Fibroblast of skin of left biceps (primary cell): ENCODE measurements at places on chromosomes 2 and 18.

GRCh38 chr2:155223781-155224406, 525.4 kb downstream of the KCNJ3 start:
- no peak for DNase-seq

DNA sequence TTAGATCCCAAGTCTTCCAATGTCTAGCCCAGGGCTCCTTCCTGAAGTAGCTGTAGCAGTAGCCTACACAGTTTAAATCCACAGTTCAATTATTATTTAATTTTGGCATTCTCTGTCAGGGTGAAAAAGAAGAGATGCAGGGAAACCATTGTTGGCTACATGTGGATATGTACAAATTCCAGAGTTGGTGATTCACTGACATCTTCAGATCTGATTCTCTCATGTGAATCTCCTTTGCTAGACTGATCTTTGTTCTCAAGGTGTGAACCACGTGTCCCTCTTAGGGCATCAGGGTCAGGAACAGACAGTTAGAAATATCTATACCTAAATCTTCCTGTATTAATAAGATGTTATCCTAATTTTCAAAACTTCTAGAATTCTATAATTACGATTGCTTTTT, 36.7 kb downstream of the ADCYAP1 start:
- no peak for DNase-seq

DNA sequence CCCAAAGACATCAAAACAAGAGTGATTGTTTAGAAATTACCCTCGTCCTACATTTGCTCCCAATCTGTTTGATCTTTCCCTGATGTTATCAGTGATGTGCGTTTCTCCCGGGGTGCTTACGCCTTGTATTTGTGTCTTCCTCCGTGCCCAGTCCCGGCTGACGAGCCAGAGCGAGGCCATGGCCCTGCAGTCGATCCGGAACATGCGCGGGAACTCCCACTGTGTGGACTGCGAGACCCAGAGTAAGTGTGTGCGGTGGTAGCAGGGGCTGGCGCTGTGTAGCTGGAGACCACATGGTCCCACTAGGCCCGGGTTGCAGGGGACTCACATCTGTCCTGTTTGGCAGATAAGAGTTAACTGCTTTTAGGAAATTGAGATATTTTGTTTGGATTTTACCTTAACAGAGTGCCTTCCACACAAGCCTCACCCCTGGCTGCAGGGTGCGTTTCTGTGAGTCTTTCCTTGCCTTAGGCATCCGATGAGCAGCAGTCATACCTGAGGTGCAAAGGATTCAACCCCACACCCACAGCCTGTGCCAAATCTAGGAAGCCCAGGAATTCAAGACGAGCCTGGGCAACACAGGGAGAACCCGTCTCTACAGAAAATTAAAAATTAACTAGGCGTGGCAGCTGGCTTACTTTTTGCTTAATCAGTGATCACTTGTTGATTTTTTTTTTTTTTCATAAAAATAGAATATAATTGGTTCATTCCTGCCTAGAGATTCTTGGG, 127.4 kb downstream of the GBX2 start:
- DNase-seq, result no peak

GRCh38 chr2:188415754-188416083, 124.0 kb downstream of the GULP1 start:
- DNase-seq, result no peak

DNA sequence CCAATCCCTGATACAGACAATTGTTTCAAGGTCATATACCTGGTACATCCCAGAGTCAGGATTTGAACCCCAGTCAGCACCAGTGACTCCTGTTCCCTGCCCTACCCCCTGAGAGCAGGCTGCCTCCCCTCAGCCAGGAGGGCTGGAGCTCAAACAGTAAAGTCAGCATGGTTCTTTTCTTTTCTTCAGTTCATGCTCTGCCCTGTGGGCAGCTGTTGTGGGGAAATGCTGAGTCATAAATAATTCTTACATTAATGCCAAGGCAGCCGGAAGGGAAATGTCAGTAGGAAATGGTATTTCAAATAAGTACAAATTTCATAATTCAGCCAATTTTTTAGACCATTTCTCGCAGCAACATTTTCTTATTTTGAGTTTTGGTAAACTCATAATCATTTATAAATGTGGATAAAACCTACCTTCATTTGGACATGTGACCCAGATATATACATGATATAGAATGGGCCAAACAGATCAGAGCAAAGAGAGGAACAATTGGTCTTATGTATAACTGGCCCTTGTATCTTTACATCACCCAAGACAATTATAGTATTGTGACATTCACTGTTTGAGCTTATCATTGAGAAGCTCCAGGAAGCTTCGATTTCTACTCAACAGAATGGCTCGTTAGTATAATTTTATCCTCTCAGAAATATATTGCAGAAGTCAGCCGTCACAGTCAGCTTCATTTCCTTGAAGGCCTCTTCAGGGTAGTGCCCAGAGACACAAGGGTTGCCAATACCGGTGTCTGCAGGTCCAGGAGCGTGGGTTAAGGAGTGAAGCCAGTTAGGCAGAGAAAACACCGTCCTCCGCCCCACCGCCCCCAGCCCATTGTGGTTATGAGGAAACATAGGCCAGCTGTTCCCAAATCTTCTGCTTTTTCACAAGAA, 28.0 kb upstream of the SCYGR1 start:
- DNase-seq, result no peak

DNA sequence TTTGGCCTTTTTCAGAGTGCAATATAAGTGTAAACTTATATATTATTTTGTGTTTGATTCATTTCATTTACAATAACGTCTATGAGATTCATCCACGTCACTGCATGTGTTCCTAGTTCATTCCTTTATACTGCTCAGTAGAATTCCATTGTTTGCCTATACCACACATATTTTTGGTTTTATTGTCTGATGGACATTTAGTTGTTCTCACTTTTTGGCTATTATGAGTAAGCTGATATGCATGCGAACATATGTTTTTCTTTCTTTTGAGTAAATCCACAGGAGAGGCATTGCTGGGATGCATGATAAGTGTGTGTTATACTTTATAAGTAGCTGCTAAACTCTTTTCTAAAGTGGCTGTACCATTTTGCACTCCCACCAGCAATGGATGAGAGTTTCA, 314.8 kb upstream of the HS6ST1 start:
- peak; percentile 83 for DNase-seq

DNA sequence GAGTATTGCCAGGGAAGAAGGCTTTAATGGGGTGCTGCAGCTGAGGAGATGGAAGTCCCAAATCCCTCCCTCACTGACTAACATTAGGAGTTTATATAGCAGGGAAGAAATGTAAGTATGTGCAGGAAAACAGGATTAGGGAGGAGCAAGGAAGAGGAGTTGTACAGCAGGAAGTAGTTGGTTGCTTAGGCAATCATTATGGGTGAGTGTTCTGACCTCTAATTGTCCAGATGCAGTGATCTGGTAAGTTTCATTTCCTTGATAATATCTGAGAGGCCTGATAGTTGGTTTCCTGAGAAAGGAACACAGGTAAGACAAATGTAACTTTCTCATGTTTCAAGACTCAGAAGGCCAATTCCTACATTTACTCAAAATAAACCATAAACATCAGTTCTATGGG, 331.9 kb upstream of the GULP1 start:
- DNase-seq, result no peak

DNA sequence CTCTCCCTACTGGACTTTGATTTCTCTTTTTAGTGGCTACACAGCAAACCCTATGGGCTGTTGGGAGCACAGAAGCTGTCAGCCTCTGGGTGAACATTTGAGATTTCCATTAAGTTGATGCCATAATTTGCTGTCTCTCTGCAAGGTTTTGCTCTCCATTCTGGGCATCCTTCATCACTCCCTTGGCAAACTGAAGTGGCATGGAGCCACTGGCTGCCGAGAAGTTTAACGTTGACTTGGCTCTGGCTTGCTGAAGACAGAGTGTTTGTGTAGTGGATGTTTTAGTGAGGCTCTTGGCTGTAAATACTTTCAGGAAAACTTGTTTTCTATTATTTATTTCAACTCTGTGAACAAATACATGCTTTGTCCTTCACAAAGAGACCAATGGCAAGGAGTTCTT, 91.5 kb downstream of the ALK start:
- DNase-seq, result no peak

GRCh38 chr18:10403708-10404107, 50.7 kb upstream of the APCDD1 start:
- no peak for DNase-seq

GRCh38 chr2:69238449-69239031, 148.5 kb downstream of the GFPT1 start:
- DNase-seq, result peak; percentile 77

DNA sequence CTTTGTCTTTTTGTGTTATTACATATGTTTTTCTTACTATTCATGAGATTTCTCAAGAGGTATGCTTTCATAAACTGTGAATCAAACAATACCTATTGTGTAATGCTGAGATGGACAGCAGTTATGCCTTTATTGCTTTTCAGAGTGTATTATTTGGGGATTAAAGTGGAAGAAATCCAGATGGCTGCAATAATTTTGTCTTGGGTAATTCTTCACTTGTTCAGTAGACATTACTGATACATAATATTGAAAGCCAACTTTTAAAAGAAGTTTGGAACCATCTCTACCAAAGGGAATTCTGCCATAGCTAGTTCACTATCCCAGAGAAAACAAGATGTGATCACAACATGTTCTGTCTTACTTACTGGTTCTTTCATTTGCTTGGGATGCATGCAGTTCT, 253.4 kb upstream of the ZSWIM2 start:
- DNase-seq, result no peak

DNA sequence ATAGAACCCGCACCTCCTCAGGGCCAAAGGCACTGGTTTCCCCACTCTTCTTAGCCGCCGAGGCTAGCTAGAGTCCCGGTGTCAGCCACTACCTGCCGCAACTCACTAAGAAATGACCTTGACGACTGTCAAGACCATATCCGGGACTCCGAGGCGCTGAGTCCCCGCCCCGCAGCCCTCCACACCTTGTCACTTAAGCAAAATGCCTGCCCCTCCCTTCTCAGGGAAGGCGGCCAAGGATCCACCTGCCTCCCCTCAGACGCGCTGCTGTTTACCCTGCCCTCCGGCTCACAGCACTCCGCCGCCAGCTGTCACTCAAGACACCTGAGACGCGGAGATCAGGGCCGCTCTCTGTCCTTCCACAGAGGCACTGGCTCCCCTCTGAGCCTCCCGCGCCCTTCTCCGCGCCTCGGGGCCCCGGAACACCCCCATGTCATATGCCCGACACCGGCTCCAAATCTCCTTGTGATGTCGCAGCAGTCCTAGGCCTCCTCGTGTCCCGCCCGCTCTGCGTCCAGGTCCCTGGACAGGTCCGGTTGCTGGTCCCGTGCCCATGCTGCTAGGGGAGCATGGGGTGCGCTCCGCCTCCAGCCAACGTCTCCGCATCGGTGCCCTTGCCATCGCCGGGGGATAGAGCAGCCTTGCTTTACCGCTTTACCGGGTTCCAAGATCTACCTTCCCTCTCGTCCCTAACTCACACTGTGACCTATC, 32.5 kb upstream of the REG3G start:
- no peak for DNase-seq

GRCh38 chr2:138853761-138854160, 73.6 kb upstream of the NXPH2 start:
- DNase-seq, result no peak

- no peak for DNase-seq
These were observed 103.0 kb downstream of the BMPR2 start for GRCh38 chr2:202479090-202479489.

- DNase-seq, result no peak
These were observed 310.6 kb upstream of the SPRED2 start for GRCh38 chr2:65742977-65743376.

DNA sequence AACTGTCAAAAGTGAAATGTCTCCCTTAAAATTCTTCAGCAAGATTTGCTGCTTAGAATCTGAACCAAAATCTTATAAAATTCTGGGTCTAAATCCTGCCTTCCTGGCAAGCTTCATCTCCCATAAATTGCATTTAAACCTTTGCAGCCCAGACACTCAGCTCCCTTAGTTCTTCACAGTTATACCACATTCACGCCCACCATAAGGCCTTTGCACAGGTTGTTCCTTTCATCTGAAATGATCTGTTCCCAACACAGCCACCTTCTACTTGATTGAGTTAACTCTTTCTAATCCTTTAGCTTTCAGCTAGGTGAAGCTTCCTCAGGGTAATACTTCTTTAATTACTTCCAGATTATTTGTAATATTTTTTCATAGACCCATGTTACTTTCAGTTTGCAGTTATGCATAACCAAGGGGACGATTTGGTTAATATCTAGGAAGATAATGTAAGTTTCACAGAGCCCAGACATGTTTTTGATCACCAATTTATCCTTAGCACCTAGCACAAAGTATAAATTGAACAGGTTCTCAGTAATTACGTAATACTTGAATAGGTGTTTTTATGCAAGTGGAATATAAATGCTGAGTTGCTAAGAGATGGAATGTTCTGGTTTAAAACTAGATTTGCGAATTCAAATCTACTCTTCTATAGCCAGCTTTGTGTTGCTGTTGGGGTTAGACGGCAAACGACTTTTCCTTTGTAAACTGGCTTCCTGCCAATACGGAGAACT, 779.7 kb upstream of the PKDCC start:
- no peak for DNase-seq

- no peak for DNase-seq
These were observed 73.7 kb downstream of the TANK start for GRCh38 chr2:161233858-161234431.

DNA sequence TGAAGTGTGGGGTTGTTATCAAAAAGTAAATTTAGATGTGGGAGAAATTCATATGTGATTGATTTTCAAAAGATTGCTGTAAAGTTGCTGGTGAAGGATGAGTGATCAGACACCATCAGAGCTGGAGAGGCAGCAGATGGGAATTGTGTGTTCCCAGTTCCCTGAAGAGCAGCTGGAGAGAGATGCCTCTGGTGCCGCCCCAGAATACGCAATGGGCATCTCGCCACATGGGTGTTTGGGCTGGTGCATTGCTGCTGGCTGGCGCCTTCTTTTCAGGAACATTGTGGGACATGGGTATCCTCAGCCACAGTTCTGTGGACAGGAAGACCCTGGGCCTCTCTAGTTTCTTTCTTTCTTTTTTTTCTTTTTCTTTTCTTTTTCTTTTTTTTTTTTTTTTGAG, 11.9 kb downstream of the ATG4B start:
- no peak for DNase-seq

DNA sequence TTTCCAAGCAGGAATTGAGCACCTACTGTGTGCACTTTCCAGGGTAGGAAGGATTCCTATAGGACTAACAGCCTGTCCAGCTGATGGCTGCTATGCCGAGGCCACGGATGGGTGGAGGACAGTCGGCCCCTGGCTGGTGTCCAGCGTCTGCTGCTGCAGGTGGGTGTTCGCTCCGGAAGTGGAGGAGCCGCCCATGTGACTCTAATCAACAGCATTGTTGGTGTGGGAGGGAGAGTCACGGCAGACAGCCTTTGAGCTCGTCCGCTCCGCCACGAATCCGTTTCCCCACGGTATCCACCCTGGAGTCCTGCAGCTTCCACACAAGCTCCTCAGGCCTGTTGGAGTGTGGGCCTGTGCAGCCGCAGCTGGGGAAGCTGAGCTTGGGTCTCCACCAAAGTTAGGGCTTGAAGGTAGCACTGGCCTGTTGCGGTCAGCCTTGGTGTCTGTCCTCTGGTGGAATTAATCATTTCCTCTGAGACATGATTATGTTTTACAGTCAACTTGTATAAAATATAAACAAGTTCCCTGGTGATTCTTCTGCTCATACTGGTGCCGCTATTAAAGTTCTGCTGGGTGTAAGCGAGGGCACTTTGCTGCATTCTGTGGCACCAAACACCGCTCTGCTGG, 185.9 kb upstream of the TPO start:
- no peak for DNase-seq

- DNase-seq, result no peak
These were observed 10.3 kb upstream of the DNAJC10 start for GRCh38 chr2:182705761-182706160.

GRCh38 chr2:199997296-199997695, 41.9 kb downstream of the MAIP1 start:
- DNase-seq, result no peak
